ENCODE measurements at places on chromosomes 16 and 17. TPM values are rescaled to one million over a fixed set of nuclear protein-coding genes. Genes with fewer than 3 reads are reported as not detected.

Gene IGSF6
- polyA plus RNA-seq, result 0.33 TPM

Gene ABCC12
- not detected for polyA plus RNA-seq

Gene P4HB
- polyA plus RNA-seq, result 37.4 TPM

Gene TMEM235
- polyA plus RNA-seq, result not detected

Gene PARD6A
- 15.9 TPM for polyA plus RNA-seq

Gene ITGAE
- polyA plus RNA-seq, result 95.6 TPM

Gene RDM1
- not detected for polyA plus RNA-seq

Gene UBN1
- polyA plus RNA-seq, result 23.7 TPM

Gene FOXN1
- polyA plus RNA-seq, result not detected

Gene CDH8
- not detected for polyA plus RNA-seq

Gene TMEM101
- 16.3 TPM for polyA plus RNA-seq

Gene INPP5K
- polyA plus RNA-seq, result 53.8 TPM

Gene CEP295NL
- not detected for polyA plus RNA-seq

Gene TBC1D3G
- not detected for polyA plus RNA-seq

Gene TEFM
- polyA plus RNA-seq, result 8.8 TPM

Gene MYO19
- polyA plus RNA-seq, result 88.7 TPM

Gene SSTR5
- not detected for polyA plus RNA-seq

Gene MT1E
- 0.32 TPM for polyA plus RNA-seq

Gene CLEC18A
- 1.3 TPM for polyA plus RNA-seq

Gene ADCY9
- polyA plus RNA-seq, result 3.6 TPM

Gene BCO1
- polyA plus RNA-seq, result not detected

Gene KRTAP16-1
- polyA plus RNA-seq, result 0.20 TPM

Gene MPP2
- 0.15 TPM for polyA plus RNA-seq

Gene GRAPL
- 84.5 TPM for polyA plus RNA-seq

Gene HSD17B1
- polyA plus RNA-seq, result 1.5 TPM

Gene TTLL6
- not detected for polyA plus RNA-seq

Gene AOC2
- 2.6 TPM for polyA plus RNA-seq

Gene MT1F
- polyA plus RNA-seq, result 5.3 TPM

Gene CSNK2A2
- polyA plus RNA-seq, result 24.8 TPM

Gene GPRC5C
- 4.3 TPM for polyA plus RNA-seq

Gene TBX2
- not detected for polyA plus RNA-seq

Gene TMEM114
- polyA plus RNA-seq, result not detected

Gene FOXF1
- polyA plus RNA-seq, result not detected

Gene KRTAP1-1
- not detected for polyA plus RNA-seq

Gene SEPTIN1
- polyA plus RNA-seq, result 270 TPM

Gene RASD1
- polyA plus RNA-seq, result 0.82 TPM

Gene CD300E
- 0.92 TPM for polyA plus RNA-seq

Gene ZFPM1
- 4.3 TPM for polyA plus RNA-seq

Gene USP31
- polyA plus RNA-seq, result 1.6 TPM

Gene KRTAP2-3
- not detected for polyA plus RNA-seq

Gene SLC16A6
- 1.3 TPM for polyA plus RNA-seq

Gene AIPL1
- polyA plus RNA-seq, result not detected

Gene CNGB1
- polyA plus RNA-seq, result not detected

Gene ITGAD
- polyA plus RNA-seq, result 0.19 TPM

Gene PRSS22
- not detected for polyA plus RNA-seq

Gene MYH13
- polyA plus RNA-seq, result not detected

Gene NUDT16L1
- polyA plus RNA-seq, result 59.2 TPM

Gene C16orf46
- 0.13 TPM for polyA plus RNA-seq

Gene C1QL1
- not detected for polyA plus RNA-seq

Gene CCL14
- polyA plus RNA-seq, result not detected

Gene LYZL6
- polyA plus RNA-seq, result not detected

Gene TBC1D3C
- polyA plus RNA-seq, result not detected

Gene CLEC18B
- polyA plus RNA-seq, result 1.0 TPM

Gene MARCHF10
- 0.24 TPM for polyA plus RNA-seq

Gene CORO6
- 1.1 TPM for polyA plus RNA-seq

Gene MPP3
- polyA plus RNA-seq, result not detected

Gene OR1A1
- polyA plus RNA-seq, result not detected

Gene WNT9B
- polyA plus RNA-seq, result not detected

Gene AKAP10
- 30.1 TPM for polyA plus RNA-seq

Gene ZNF385C
- polyA plus RNA-seq, result 0.40 TPM

Data from B cell (primary cell).